ENCODE measurements at places on chromosomes 6 and 20. TPM values are rescaled to one million over a fixed set of nuclear protein-coding genes. Genes with fewer than 3 reads are reported as not detected.

The ARMH2 gene
- not detected for total RNA-seq

GRCh38 chr6:106766201-106766600 is 136.8 kb downstream of the QRSL1 start:
- no peak for DNase-seq

GRCh38 chr6:29792123-29793035 is 35.2 kb upstream of the HLA-G start:
- DNase-seq: peak; percentile 64

DNA sequence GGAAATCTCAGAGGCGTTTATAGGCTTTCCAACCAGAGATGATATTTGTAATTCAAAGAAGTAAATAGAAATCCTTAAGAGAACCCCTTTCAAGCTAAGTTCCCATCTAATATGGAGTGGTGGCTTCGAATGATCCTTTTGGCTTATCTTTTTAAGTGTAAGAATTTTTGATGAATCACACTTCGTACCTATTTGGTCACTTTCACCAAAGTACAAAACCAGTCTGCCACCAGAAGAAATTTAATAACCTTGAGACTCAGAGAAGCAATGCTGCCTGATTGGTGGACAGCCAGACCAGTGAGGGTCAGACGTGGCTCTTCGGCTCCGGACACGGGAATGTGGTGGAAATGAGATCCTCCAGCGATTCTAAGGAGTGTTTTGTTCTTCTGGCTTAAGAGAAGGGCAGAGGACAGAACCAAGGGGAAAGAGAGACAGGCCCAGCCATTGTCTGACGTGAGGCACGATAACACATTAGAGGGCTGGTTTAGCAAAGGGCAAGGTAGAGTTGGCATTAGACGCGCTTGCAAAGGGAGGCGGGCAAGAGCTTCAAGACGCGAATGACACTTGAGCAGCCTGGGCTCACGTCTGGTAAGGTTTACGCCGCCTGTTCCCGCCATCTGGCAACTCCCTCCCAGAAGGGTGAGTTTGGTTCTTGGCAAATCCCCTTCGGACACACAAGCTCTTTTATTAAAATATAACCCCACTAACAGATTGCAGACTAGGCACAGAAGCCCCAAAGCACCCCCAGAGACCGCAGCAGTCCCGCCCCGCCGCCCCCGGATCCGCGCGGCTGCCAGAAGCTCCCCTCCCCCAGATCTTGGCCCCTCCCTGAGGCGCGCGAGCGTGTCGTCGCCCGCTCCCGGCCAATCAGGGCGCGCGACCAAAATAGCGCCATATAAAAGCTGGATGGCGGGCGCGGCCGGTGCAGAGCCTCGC is 50.0 kb upstream of the EZR start:
- DNase-seq: no peak

GRCh38 chr6:150694889-150695288 is 95.2 kb downstream of the PLEKHG1 start:
- no peak for DNase-seq

DNA sequence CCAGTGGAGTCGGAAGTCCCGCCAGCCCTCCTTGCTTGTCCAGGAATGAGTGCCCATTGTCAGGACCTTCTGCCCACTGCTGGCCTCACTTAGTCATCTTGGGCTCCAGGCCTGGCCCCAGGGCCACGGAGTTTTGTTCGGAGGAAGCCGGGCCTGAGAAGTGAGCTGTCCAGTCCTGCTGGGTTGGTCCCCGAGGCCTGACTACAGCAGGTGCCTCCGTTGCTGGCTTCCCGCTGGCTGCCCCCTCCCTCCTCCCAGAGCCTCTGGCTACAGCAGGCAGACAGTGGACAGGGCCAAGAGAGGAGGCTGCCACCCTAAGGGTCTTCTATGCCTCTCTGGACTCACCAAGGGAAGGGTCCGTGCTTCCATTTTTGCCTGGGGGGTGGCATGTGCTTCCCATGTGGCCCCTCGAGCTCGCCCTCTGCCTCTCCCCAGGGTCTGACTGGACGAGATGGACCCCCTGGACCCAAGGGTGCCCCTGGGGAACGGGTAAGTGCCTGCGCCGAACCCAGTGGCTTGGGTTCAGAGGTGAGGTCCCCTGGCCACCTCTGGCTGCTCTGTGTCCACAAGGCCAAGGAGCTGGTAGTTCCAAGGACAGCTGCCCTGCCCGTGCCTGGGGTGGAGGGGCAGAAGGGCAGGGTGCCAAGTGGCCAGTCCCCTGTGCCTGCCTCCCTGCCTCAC is 2.8 kb downstream of the COL9A3 start:
- no peak for DNase-seq

The LTA gene
- not detected for total RNA-seq

The PNLDC1 gene
- total RNA-seq: 2.5 TPM

The LST1 gene
- total RNA-seq: 6.7 TPM

The MTFR2 gene
- total RNA-seq: not detected

- peak; percentile 84 for DNase-seq
Observed at GRCh38 chr6:56524891-56525703, 117.6 kb downstream of the DST start.

GRCh38 chr20:4932061-4932460 is 69.2 kb downstream of the SLC23A2 start:
- DNase-seq: peak; percentile 22

DNA sequence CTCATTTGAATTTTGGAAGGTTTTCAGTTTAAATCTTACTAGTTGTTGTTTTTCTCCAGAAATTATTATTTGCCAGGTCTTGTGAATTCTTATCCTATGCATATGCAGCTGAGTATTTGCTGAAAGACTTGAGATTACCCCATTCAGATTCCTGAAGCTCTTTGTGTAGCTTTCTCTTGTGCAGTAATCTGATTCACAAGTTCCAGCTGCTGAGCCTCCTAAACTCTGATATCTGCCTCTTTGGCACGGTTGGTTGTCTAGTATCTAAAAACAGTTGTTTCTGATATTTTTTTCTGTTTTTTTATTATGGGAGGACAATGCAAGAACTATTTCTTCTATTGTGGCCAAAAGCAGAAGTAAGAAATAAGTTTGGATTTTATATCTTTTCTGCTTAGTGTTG is 863.9 kb upstream of the MANEA start:
- no peak for DNase-seq

The HSPA12B gene
- 0.87 TPM for total RNA-seq
